Activated naive CD8-positive, alpha-beta T cell treated with anti-CD3 and anti-CD28 coated beads, Interleukin-2, amount 50 U/mL, for 16 hours (primary cell): ENCODE measurements at places on chromosomes 1 and 21.

GRCh38 chr1:13746342-13746741 lies 46.4 kb downstream of the PRDM2 start:
- no peak for DNase-seq

GRCh38 chr1:108884968-108885367 lies 8.2 kb downstream of the GPSM2 start:
- DNase-seq, result no peak

DNA sequence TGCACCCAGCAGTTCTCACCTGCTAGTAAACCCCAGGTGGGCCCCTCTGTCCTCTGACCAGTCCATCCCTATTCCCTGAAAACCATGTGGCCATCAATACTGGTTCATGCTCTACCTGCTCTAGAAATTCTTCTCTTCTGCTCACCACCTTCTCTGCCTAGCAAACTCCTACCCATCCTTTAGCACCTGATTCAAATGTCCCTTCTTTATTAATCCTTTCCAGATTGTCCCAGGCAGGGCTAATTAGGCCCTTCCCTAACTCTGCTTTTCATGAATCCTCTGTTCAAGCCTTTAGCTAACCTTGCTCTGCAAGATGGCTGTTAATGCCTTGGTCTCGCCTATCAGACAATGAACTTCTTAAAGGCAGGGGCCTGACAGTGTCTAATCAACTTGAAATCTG lies 62.1 kb upstream of the TRABD2B start:
- DNase-seq, result no peak

- no peak for DNase-seq
Observed at GRCh38 chr1:204104331-204105130, 31.6 kb downstream of the SOX13 start.

GRCh38 chr1:17630048-17630830 lies 90.7 kb downstream of the ARHGEF10L start:
- no peak for DNase-seq

GRCh38 chr1:101006553-101006952 lies 19.0 kb downstream of the DPH5 start:
- DNase-seq, result no peak

- no peak for DNase-seq
Observed at GRCh38 chr1:38420666-38421065, 374.1 kb upstream of the POU3F1 start.
